ENCODE measurements at places on chromosomes 6 and 20.

- DNase-seq: no peak
Measured at GRCh38 chr20:24938498-24938897, 10.6 kb upstream of the CST7 start.

DNA sequence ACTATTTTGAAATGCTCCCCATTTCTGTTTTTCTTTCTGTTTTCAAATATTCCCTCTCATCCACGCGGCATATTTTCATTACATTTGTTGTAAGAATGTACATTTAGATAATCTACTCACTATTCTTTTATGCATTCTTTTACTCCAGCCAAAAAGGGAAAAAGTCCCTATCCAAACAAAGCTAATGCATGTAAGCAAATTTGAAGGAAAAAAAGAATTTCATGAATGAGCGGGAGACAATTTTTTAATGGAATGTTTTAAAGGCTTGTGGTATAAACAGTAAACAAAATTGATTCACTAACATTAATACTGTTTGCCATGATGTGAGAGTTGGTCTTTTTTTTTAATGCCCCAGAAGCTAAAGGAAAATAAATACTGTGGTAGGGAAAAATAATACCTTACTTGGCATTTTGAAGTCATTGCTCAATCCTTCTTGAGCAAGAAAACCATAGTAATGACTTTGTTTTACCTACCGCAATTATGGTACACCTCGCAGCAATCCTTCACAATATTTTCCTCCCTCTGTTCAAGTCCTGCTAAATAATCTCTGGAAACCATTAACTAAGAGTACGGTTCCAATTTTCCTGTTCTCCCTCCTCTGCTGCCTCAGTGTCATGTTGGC, 79.0 kb downstream of the BACH2 start:
- DNase-seq: no peak

DNA sequence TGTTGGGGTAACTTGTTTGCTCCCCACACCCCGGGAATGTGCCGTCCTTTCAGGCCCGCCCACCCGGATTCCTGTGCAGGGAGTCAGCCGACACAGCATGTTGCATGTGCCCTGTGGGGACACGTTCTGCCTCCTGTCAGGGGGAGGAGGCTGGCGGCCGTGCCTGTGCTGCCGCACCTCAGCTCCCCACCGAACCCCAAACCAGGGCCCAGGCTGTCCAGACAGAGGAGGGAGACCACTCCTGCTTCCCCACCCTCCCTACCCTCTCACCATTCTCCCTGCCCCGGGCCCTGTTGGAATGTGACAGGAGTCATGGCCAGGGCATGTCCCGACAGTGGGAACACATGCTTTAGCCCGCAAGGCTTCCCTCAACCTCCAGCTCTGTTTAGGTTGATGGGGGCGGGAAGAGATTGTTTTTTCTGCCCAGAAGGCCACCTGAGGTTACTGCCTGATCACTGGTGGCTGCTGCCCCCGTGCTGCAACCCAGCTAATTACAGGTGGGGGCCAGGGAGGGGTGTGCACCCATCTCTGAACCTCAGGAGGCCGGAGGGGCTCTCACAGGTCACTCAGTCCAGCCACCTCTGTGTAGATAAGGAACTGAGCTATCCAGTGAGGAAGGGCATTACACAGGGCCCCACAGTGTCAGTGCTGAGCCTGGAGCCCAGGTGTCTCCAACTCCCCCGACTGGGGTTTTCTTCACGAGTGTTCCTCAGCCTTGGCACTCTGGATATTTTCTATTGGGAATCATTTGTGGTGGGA, 13.6 kb downstream of the LRRC73 start:
- no peak for DNase-seq

DNA sequence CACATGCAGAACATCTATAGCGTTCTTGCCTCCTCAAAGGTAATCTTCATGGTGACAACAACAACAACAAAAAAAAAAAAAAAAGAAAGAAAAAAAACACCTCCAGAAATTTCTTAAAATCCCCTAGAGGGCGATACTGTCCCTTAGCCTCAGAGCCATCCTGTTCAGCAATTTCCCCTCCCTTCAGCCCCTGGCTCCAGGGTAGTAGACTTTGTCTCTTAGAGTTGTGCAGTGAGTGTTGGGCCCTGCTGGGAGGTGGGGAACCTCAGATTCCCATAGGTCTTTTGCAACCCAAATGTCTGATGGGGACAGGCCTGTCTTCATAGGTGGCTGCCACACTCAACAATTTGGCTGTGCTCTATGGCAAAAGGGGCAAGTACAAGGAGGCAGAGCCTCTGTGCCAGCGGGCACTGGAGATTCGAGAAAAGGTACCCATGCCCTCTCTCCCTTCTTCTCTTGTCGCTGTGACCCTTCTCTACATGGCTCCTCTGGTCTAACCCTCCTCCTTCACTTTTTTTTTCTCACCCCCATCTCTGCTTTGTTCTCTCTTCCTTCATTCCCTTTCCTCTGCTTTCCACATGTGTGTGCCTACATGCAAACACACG, 6.0 kb upstream of the PTK7 start:
- no peak for DNase-seq

- no peak for DNase-seq
Measured at GRCh38 chr20:43667341-43668132, 623 bp downstream of the MYBL2 start.

DNA sequence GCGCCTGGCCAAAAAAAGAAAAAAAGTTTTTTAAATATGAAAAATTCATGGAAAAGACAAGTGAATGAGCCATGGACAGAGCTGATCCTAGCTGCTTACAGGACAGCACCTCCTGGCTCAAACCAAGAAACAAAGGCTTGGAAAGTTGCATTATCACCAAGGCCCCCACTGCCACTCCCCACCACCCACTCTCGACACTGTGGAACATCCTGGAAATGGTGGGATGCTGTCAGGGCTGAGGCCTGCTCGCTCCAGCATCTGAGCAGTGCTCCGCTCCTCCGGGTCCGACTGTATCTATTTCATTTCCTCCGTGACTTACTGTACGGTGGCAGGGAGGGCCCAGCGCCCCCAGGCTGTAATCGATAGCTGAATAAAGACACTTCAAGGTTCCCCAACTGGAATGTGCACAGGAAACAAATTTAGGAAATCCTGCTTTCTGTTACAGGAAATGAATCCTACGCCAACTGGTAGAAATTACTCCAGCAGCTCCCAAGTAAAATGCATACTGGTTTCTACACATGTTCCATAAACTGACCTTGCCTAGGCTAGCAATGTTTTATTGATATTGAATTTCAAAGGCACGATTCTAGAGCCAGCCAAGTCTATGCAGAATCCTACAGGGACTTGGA, 109.5 kb upstream of the NFATC2 start:
- DNase-seq: no peak

- DNase-seq: no peak
Measured at GRCh38 chr6:169256061-169256460, 2.4 kb upstream of the THBS2 start.

DNA sequence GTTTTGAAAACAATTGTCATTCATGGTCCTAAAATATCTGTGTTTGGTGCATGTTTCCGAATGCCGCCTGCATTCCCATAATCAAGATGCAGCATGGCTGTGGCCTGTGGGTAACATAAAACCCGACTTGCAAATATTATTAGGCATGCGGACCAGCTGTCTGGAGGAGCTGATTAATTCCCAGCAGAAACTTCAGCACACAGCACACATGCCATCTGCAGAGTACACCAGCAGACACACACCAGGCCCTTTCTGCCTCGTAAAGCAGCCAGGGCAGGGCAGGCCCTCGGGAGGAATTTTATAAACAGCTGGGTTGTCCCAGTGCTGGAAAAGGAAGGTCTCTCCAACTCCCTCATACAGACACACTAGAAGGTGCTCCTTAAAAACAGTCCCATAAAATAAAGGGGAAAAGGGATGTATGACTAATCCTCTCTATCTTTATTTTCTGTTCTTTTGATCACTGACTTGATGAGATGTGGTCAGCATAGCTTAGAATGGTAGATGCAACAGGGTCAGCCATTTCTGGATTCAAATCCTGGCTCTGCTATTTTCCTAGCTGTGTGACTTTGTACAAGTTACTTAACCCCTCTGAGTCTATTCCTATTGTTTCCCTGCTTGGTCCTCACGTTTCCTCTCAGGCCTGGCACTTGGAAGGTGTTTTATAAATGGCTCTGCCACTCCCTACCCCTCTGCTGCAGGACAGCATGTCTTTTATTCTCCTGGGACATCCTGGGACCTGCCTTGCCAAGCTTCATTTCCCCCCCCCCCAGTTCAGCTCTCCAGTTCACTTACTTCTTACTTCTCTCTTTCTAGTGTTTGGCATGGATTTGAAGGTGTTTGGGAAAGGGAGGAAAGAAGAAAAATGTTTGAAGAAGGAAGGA, 85.9 kb upstream of the TRAF3IP2 start:
- DNase-seq: no peak

DNA sequence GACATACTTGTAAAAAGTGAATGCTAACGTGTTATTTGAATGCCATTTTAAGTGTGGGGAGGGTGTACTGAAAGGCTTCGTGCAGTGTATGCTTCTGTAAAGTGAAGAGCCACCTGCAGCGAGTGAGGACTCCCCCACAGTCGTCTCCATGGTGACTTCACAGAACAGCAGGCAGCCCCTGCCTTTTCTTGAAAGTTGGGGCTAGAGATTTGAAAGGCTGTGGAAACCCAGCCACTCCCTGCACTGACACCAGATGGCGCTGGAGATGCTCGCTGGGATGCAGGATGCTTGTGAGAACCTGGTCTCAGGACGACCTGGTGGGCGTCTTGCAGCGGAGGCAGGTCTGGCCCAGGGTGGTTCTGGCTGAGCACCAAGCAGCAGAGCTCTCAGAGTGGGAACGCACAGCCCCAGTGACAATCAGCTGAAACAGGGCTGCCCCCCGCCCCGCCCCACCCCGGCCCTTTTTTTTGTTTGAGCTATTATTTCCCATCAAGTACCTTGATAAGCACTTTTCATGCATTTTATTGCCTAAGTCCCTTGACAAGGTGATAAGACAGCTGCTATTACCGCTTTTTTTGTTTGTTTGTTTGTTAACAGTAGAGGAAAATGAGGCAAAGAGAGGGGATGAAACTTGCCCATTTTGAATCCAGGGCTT, 150.3 kb downstream of the SYCP2 start:
- no peak for DNase-seq

DNA sequence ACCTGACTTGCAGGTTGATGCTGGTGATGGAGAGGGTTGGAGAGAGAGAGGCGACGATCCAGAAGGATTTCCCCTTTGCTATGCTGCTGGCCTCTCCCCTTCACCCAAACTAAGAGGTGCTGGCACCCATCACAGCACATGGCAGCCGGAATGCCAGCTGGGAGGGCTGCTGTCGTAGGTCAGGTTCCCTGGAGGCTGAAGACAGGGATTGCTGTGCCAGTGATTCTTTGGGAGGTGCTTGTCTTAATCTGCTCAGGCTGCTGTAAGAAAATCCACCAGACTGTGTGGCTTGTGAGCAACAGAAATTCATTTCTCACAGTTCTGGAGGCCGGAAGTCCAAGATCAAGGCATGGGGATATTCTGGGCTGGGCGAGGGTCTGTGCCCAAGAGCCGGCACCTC, 4.4 kb upstream of the ARFGAP1 start:
- DNase-seq: no peak

GRCh38 chr6:49607391-49607982, 29.2 kb downstream of the RHAG start:
- no peak for DNase-seq

DNA sequence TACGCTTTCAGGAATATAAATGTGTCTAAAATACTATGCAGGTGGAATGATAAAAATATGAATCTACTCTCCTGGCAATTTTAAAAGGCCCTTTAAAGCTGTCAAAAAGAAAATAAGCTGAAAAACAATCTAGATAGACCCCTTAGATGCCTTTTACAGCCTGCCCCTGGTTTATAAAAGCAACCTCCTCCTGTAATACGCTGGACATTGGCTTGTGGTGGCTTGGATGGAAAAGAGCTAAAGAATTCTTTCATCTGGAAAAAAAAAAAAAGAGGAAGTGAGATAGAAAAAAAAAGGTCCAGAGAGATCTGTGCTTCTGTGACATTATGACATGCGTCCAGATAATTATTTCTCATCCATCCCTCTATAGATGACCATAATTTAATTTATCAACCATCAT, 115.9 kb upstream of the NRSN1 start:
- DNase-seq: no peak

DNA sequence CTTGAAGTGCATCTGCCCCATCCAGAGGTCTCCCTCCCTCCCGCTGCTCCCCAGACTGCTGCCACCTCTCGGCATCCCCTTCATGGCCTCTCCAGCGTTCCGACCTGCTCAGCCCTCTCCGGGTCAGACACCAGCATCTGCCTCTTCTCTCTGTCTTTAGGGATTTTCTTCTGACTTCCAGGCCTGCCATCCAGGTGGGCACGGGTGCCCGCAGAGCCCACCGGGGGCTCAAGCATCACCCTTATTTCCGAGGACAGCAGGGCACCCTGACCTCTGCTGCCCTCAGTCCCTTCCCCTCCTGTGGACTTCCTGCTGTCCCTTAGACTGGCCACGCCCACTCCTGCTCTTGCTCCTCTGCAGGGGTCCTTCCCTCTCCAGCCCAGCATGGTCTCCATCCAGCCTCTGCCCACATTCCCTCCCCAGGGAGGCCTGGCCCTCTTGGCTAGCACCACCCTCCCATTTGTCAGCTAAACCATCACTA, 3.3 kb downstream of the NPEPL1 start:
- DNase-seq: no peak

DNA sequence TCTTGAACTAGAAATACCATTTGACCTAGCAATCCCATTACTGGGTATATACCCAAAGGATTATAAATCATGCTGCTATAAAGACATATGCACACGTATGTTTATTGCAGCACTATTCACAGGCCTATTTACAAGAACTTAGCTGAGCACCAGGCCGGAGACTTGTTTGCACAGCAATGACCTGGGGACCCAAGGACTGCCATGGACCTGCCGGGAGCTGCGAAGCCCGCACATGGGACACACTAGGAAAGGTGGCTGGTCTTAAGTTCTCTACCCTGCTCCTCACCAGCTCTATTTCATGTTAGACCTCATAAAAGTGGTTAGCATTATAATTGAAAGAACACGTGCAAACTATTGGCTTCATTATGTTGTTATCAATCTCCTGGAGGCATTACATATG, 70.4 kb upstream of the CST7 start:
- no peak for DNase-seq

DNA sequence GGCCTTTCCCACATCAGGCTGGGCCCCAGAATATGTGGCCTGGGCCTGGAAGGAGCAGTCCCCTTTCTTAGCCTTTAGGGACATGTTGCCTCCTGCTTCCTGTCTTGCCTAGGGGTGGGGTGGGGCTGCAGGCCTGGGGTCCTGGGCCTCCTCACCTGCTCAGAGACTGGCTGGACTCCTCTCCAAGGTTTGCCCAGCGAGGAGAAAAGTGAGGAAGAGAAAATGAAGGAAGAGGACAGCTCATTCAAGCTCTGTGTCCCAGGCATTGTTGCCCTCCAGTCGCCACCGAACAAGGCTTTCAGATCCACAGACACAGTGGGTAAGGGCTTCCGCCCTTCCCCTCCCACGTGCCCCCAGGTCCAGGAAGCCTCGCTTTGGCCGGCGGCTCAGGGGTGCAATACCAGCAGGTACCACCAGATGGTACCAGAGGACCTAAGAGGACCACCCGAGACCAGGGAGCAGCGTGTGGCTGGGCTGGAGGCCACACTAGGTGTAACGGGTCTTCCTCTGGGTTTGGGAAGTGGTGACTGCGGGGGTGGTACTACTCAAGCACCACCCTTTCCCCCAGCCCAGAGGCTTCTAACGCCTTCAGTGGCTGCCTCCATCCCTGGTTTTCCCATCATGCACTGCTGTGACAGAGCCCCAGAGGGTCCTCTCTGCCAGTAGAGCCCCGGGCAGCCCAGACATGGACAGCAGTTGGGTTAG, 5.5 kb upstream of the BAK1 start:
- peak; percentile 91 for DNase-seq

- no peak for DNase-seq
Measured at GRCh38 chr20:61737812-61738443, 327.8 kb downstream of the TAF4 start.

GRCh38 chr6:53301801-53302537, 46.8 kb downstream of the ELOVL5 start:
- DNase-seq: no peak

GRCh38 chr6:34964564-34964963, 75.5 kb downstream of the ANKS1A start:
- no peak for DNase-seq

Measured in stimulated activated CD4-positive, alpha-beta T cell treated with anti-CD3 and anti-CD28 coated beads, TNF-alpha, amount 100 ng/mL, for 24 hours (primary cell).